Gastroesophageal sphincter (tissue), 4 donors: ENCODE measurements at places on chromosomes 1 and 21. TPM values are rescaled to one million over a fixed set of nuclear protein-coding genes. Genes with fewer than 3 reads are reported as not detected.

The TNNT2 gene
- total RNA-seq, result 0.47 TPM

The EFCAB7 gene
- total RNA-seq, result 6.3 TPM

The RSPH1 gene
- total RNA-seq, result 1.9 TPM

The NLRP3 gene
- total RNA-seq, result 3.1 TPM

The HAO2 gene
- total RNA-seq, result not detected

The CD5L gene
- not detected for total RNA-seq

The ADCY10 gene
- total RNA-seq, result not detected

The ST6GALNAC5 gene
- 14.6 TPM for total RNA-seq

The PLA2G2A gene
- 300 TPM for total RNA-seq

DNA sequence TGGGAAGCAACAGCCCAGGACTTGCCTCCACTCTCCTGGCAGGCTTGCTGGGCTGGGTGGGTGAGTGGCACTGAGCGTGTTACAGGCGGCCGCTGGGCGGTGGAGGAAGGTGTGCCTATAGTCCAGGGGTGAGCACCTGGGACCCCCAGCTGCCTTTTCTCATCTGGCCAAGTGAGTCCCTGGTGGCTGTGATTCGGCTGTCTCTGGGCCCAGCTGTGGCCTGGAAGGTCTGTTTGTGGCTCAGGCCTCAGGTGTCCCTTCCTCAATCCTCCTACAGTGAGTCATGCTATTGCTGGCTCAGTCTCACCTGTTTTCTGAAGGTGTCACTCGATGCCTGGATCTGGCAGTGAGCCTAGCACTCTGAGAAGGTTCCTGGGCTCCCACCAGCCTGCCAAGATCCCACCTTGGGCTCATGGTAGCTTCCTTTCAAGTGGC is 564.2 kb downstream of the PTPRU start:
- ATAC-seq, result no peak

- ATAC-seq, result no peak
Measured at GRCh38 chr1:62407398-62408009, 29.3 kb upstream of the USP1 start.

DNA sequence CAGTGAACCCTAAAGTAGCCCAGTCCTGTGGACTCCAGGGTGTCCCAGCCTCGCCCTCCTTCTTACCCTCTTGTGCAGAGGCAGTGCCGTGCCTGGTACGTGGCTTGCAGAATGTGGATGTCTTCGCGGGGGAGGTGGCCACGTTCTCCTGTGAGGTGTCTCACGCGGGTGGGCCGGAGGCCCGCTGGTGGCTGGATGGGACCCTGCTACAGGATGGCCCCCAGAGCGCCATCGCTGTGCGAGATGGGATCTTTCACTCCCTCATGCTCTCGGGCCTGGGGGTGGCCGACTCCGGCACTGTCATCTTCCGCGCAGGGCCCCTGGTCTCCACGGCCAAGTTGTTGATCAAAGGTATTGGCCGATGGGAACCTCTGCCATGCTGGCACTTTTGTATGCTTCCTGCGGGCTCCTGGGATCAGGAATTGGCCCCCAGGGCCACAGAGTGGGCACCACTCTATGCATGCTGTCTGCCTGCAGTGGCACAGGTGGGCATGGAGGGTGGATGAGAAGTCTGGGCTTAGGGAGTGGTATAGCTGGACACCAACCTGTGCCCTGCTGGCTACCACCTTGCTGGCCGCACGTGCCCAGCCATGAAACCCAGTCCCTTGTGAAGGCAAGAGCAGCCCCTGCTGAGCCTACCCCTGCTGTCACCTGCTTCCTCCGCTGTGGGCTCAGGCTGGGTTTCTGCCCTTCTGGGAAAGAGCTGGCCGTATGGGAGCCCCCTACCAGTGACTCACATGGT is 92.9 kb downstream of the TRIM11 start:
- no peak for ATAC-seq

DNA sequence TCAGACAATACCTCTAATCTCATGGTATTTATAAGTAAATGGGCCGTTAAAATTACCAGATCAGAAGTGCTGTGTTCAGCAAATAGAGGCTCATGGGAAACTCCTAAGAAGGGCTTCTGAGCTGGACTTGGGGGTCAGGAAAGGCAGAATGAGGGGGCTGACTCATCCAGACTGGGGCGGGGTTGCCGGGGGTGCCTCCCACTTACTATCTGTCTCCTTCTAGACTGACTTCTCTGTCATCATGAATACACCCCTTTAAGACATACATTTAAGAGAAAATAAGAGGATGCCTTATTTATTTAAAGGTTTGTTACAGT is 96.0 kb upstream of the ERRFI1 start:
- ATAC-seq, result peak; percentile 21

DNA sequence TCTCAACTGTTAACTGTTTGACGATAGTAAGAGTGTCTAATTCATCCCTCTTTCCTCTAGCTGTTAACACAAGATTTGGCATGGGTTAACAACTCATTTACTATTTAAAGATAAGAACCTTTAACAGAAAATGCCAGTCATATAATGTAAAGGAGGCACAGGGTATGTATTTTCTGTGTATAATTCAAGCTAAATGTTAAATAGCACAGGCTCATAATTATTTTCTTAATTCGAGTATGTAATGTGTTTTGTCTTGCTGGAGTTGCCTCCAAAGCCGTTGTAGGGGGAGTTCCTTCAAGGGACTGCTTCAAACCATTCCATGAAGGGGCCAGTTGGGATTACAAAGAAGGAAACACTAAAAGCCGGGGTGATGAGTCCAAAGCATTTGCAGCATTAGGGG is 111.5 kb downstream of the NCAM2 start:
- ATAC-seq, result no peak

DNA sequence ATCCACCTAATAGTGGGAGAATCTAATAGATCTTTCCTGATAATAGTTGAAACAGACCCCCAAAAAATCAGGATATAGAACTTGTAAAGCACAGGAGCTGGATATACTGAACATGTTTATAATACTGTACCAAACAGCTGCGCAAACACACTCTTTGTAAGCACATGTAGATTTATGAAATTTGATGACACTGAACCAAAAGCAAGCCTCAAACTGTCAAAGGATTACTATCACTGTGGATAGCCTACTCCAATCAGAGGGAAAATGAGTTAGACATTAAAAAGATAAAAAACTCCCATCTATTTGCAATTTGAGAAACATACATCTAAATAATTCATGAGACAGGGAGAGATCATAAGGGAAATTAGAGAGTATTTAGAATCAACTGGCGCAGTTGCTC is 26.1 kb downstream of the RCAN3 start:
- no peak for ATAC-seq

GRCh38 chr1:30525971-30526651 is 197.3 kb downstream of the MATN1 start:
- no peak for ATAC-seq

DNA sequence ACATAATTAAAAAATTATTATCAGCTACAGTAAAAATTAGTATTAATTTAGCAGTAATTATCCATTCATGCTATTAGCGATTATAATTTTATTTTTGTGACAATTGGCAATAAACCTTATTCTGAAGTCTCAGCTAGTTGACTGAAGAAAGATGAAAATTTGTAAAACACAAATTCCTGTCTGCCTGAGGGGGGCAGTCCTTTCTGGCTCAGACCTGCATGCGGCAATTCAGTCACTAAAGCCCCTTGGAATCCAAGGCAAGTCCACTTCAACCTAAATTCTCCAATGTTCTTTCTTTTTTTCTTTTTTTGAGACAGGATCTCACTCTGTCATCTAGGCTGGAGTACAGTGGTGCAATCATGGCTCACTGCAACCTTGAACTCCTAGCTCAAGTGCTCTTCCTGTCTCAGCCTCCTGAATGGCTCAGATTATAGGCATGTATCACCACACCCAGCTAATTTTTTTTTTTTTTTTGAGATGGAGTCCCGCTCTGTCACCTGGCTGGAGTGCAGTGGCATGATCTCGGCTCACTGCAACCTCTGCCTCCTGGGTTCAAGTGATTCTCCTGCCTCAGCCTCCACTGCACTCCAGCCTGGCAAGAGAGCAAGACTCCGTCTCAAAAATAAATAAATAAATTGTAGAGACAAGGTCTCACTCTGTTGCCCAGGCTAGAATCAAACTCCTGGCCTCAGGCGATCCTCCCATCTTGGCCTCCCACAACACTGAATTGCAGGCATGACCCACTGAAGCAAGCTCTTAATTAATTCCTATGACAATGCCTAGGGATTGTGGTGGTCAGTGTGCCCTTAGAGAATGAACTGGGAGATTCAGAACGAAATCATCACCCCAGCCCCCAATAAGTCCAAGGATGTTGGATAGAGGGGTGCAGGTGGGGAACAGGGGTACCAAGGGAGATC is 24.2 kb upstream of the ITPKB start:
- no peak for ATAC-seq

- no peak for ATAC-seq
Measured at GRCh38 chr1:68330391-68330790, 98.1 kb upstream of the WLS start.

DNA sequence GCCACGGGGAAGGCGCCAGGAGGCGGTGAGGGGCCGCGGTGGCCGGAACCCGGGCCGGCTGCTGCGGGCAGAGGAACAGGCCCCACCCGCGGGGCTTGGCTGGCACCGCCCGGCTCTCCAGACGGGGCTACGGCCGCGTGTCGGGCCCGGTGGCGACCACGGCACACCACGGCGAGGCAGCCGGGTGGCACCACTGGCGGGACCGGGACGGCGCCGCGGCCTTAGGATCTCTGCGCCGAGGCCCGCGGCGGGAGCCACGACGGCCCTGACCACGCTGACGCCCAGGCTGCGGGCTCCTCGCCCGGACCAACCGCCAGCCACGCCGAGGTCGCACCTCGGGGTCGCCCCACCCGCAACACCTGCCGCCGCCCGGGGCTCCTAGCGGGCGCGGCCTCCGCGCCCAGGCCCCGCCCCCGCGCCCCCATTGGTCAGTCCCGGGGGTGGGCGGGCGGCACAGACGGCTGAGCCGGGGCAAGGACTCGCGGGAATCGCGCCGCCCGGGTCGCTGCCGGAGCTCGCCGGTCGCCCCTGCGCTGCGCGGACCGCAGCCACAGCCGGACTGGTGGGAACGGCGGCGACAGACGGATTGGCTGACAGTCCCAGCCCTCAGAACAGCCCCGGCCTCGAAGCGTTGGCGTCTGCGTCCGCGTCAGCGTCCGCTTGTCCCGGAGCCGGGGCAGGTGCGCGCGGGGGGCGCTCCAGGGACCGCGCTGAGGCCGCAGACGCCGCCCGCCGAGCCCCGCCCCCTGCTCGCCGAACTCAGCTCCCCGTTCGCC is at the start of gene BMP8A:
Gene BMP8A, plus strand, starts transcription at position 491 of the 776 bp plus-strand sequence. CDS start 356 bp downstream, outside the sequence.
- ATAC-seq, result peak; percentile 80

GRCh38 chr1:83016354-83016849 is 982.5 kb downstream of the TTLL7 start:
- no peak for ATAC-seq

DNA sequence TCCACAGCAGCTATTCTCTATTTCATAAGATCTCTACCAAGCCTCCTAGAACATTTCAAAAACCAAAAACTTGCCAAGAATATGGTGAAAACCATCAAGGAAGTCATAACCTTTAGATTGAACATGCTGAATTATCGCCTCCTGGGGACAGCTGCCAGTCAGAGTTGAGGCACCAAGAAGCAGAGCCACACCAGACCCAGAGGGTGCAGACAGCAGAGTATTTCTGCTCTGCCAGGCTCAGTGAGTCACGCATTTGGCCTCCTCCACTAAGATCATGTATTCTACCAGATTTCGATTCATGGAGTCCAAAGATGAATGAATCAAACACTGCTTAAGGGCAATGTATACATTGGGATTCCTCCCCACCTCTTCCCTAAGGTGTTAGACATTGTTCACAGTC is 2.1 kb downstream of the F3 start:
- no peak for ATAC-seq

GRCh38 chr21:15029077-15029476 is 35.7 kb downstream of the NRIP1 start:
- no peak for ATAC-seq

- ATAC-seq, result no peak
Measured at GRCh38 chr1:15952317-15953258, 23.3 kb downstream of the ZBTB17 start.
